ENCODE measurements at places on chromosomes 3 and 15.

DNA sequence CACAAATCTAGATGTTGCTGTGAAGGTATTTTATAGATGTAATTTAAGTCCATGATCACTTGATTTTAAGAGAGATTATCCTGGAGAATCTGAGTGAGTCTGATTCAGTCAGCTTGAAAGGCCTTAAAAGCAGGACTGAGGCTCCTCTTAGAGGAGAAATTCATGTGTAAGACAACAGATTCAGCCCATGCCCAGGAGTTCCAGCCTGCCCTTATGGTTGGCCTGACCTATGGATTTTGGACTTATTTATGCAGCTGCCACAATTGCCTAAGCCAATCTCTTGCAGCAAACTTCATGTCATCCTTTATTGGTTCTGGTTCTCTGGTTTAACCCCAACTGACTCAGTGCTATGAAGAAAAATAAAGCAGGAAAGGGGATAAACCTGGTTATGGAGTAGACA, 296.5 kb upstream of the RASGRP1 start:
- DNase-seq: no peak

DNA sequence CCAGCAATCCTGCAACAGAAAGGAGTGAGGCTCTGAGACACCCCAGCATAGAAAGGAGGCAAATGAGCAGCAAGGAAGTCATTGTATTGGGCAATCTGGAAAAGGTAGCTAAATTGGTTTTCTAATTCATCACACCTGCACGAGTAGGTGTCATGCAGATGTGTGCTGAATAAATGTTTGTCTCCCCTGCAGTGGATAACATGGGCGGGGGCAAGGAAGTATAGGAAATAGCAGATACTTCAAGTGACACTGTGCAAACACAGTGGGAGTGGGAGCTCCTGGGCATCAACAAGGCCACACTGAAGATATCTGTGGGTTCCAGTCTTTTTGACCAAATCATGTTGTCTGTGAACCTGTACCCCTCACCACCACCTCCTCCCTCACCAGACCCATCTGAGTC, 14.4 kb upstream of the HTR3E start:
- DNase-seq: no peak

DNA sequence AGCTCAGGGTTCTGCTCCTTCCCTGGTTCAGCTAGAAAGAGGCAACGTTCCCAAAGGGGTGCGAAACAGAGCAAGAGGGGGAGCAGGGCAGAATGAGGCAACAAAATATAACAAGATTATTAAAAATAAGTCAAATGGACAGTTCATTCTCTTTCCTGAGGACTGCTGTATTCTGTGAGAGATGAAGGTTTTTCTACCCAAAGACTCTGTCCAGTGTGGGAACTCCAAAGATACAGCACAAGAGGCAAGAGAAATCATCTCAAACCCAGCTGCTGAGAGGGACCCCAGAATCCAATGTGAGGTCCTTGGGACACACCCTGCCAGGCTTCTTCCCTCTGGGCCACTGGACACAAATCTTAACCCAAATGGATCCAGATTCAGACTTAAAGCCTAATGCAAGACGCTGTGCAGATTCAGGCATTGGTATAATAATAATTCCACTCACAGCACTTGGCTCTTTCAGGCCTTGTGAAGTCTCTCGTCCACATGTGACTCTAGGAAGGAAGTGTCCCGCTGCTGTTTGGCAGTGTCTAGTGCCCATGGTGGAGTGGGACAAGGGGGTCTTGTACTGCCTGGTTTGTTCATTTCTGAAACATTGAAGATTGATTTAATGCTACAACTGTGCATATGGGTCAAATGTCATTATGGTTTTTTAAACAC, 14.5 kb upstream of the ARHGAP31 start:
- DNase-seq: no peak

DNA sequence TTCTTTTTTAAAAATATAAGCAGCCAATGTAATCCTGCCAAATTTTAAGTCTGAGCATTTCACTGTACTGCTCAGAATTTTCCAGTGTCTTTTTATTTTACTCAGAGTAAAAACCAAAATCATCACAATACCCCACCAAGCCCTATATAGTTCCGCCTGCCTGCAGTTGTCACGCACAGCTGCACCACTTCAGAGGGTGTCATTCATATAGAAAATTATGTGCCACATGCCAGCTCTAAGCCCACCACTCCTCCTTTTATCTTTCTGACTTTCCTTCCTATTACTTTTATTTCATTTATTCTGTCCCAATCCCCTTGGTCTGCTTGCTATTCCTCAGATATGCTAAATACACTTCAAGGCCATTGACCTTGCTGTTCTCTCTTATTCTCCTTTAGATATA, 233.1 kb upstream of the DPPA4 start:
- DNase-seq: no peak

- no peak for DNase-seq
Measured at GRCh38 chr3:142923694-142924093, 34.8 kb upstream of the PCOLCE2 start.

- DNase-seq: no peak
Measured at GRCh38 chr15:40058476-40059140, 19.6 kb upstream of the SRP14 start.

Measured in GM13977 (cell line).